ENCODE measurements at places on chromosomes 2 and 18.

- no peak for DNase-seq
Measured at GRCh38 chr18:74476140-74476539, 19.0 kb upstream of the DIPK1C start.

DNA sequence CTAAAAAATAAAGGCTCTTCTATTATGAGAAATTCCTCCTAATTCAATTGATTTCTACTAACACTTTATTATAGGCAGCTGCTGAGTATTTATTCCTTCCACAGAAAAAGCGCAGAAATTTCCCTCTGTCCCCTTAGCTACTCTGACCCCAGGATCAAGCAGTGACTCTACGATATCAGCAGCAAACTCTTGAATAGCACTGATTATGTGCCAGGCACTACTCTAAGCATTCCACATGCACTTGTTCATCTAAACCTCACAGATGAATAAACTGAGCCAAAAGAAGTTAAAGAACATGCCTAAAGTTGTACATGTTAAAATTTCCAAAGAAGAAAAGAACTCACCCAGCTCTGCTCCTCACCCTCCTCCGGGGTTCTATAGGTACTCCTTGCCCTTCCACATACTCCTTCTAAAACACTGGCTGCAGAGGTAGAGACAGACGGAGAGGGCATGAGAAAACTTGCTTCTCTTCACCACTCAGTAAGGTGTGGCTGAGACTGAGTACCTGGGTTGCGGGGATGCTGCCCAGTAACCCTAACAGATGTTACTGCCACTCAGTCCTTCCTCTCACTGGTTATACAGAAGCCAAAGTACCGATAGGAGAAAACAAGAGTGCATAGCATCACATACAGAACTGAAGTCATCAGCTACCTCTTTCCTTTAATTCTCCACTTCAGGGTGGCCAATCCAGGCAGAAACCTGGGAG, 9.9 kb downstream of the C1D start:
- DNase-seq = no peak

DNA sequence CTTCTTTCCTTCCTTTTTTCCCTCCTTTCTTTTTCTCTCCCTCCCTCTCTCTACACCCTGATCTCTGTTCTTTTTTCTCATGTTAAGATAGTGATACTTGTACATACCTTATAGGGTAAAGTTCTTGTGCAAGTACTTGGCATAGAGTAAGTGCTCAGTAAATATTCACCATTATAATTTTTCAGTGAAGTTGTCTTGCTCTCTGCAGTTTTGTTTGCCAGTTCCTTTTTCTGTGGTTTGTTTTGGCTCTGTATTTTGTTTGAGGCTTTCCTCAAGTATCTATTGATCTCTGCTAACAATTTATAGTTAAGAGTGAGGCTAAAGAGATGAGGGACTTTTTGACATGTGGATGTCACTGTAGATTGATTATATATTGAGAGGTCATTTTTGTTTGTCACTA, 48.0 kb downstream of the MTX2 start:
- DNase-seq = no peak

GRCh38 chr2:113227290-113227689, 51.4 kb downstream of the PAX8 start:
- no peak for DNase-seq

GRCh38 chr2:29139152-29139551, 23.9 kb downstream of the CLIP4 start:
- DNase-seq = no peak

DNA sequence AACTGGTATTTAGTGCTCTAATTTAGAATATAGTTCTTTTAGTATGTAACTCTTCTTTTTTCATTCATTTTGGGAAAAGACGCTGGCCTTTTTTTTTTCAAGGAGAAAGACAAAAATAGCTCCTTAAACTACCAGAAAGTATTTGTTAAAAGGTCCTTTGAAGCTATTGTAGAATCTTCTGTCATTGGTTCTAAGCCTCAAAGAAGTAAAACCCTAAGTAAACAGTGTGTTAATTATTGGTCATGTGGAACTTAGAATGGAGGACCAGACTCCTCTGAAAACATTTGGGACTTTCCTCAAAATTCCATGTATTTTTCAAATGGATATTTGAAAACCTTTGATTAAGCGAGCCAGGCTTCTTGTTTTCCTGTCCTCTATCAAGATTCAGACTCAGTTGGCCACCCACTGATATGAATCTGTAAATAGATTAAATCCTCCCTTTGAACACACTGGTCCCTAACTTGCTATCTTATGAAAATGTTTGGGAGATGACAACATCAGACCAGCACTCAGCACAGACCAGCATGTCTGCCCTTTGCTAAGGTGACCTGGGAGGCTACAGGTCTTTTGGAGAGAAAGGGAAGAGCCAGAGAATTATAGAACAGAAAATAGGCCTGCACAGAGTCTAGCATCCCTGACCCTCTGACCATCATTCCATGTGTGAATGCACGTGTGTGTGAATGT, 120.3 kb upstream of the GATA6 start:
- DNase-seq = no peak

DNA sequence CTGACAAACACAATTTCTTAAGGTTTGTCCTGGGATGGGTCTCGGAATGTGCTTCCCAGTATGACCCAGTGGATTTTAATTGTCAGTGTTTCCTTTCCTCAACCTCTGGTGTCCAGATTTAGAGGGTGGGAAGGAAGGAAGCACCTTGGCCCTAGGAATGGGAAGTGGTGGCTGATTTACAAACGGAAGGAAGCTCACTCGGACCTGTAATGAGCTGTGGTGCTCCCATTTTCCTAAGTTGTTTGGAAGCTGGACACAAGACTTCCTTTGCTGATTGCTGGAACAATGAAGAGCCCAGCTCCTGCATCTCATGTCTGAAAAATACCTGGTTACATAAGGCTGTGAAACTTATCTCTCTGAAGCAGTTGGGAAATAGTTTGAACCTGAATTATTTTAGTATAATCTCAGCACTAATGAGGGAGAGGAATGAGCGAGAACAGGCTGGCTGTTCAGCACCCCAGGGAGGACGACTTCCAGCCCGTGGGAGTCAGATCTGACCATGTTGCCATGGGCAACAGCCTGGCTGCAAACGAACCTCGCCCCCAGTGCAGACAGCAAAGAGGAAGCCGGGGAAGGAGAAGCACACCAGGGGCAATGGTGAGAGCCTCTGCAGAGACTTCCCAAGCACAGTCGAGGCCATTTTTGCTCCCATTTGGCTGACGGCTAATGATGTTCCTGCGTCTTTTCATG, 74.4 kb upstream of the ASB18 start:
- DNase-seq = no peak

GRCh38 chr2:38602136-38602731, 494 bp downstream of the HNRNPLL start:
- DNase-seq = no peak

GRCh38 chr18:68642003-68642402, 72.9 kb downstream of the TMX3 start:
- no peak for DNase-seq

GRCh38 chr18:11020161-11020853, 129.1 kb downstream of the PIEZO2 start:
- DNase-seq = no peak

- no peak for DNase-seq
Measured at GRCh38 chr2:63788071-63788470, 53.6 kb upstream of the UGP2 start.

DNA sequence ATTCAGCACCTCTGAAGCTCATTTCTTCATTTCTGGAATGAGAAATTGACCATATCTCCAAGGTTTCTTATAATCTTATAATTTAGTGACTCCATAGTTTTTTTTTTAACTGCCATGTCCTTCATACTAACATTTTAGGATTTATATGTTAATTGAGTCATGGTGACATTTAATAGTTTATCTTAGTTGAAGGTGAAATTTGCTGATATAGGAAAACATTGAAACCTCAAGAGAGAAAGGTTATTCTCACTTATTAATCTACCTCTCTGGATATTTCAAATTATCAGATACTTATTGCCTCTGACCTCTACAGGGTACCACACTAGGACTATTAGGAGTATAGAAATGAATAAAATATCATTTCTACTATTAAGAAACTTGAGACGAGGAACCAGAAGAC, 499.0 kb downstream of the NUP35 start:
- DNase-seq = no peak

- no peak for DNase-seq
Measured at GRCh38 chr2:31212659-31213600, 4.4 kb downstream of the CAPN14 start.

DNA sequence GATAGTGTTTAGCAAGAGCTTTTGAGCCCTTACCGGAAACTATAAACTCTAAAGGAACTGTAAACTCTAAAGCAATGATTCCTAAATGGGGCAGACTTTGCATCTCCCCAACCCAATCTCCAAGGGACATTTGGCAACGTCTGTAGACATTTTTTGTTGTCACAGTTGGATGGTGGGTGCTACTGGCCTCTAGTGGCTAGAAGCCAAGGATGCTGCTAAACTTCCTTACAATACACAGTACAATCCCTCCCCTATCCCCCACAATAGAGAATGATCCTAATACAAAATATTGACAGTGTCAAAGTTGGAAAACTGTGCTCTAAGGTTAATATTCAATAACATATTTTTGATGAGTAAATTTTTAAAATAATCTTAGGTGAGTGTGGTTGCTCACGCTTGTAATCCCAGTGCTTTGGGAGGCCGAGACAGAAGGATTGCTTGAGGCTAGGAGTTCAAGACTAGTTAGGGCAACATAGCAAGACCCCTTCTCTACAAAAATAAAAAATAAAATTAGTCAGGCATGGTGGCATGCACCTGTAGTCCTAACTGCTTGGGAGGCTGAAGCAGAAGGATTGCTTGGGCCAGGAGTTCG, 66.7 kb downstream of the PTPN4 start:
- DNase-seq = no peak

- no peak for DNase-seq
Measured at GRCh38 chr18:72848503-72849237, 19.1 kb downstream of the NETO1 start.

- DNase-seq = no peak
Measured at GRCh38 chr2:196112418-196113034, 43.9 kb upstream of the DNAH7 start.

- no peak for DNase-seq
Measured at GRCh38 chr18:12068950-12069320, 24.7 kb upstream of the ANKRD62 start.

DNA sequence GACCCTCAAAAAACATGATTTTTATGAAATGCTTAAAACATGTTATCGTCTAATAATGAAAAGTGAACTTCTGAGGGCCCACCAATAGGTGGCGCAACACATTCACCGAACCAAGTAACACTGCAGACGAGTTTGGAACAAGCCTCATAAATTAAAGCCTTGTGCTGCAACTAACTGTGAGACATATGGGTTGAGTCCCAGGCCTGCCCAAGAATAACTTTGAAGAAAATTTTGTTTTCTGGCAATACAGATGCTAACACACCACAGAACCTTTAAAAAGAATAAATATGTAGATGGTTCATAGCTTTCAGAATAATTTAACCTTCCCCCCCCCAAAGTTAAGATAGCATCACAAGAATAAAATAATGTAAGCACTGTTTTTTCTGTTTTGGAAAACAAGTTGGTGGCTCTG, 285.9 kb downstream of the RNF144A start:
- DNase-seq = peak; percentile 18

- no peak for DNase-seq
Measured at GRCh38 chr2:54013996-54014395, 43.2 kb upstream of the PSME4 start.

GRCh38 chr2:62578803-62579640, 73.0 kb upstream of the TMEM17 start:
- no peak for DNase-seq

GRCh38 chr18:24930971-24931370, 421.0 kb downstream of the ZNF521 start:
- DNase-seq = no peak
